Activated T-helper 2 cell treated with anti-CD3 and anti-CD28 coated beads, Interferon-gamma antibody, Interleukin-2, Interleukin-4, amounts not matched to agents 10 μg/mL and 5 μg/mL and 100 μg/mL, durations not matched to agents 14 hours and 24 hours and 36 hours (primary cell): ENCODE measurements at places on chromosomes 1 and 21. TPM values are rescaled to one million over a fixed set of nuclear protein-coding genes. Genes with fewer than 3 reads are reported as not detected.

DNA sequence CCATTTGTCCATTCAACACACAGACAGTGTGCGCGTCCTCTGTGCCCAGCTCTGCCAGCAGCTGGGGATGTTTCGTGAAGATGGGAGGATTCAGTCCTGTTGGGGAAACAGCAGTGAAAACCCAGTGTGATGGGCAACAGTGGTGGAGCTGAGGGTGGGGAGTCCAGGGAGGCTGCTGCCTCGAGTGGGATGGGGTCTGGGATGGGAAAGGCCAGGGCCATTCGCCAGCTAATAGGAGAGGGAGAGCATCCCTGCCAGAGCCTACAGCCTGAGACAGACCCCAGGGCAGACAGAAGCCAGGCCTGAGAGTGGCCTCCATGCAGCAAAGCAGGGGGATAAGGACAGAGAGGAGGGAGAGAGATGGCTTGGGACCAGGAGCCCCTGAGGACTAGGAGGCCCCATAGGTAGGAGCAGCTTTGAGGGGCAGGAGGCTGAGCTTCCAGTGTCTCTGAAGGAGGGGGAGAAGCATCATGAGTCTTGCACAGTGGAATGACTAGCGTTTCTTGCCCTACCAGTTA, 252.6 kb downstream of the NPHP4 start:
- peaks cover 2% of the 10 kb centered on the region for H3K27me3 ChIP-seq
- no peak for DNase-seq
- no peaks in the 10 kb centered on the region for H3K36me3 ChIP-seq

GRCh38 chr1:67960766-67961165, 89.7 kb downstream of the DIRAS3 start:
- H3K27ac ChIP-seq, result no peak overlapping the region
- H3K4me3 ChIP-seq, result no peak overlapping the region
- no peak for DNase-seq
- H3K36me3 ChIP-seq, result no peaks in the 10 kb centered on the region

GRCh38 chr1:171717062-171717718, 24.7 kb downstream of the VAMP4 start:
- no peak overlapping the region for H3K27ac ChIP-seq
- H3K4me1 ChIP-seq, result peaks cover 3% of the 10 kb centered on the region
- no peaks in the 10 kb centered on the region for H3K27me3 ChIP-seq
- no peak for DNase-seq
- no peak overlapping the region for H3K4me3 ChIP-seq

DNA sequence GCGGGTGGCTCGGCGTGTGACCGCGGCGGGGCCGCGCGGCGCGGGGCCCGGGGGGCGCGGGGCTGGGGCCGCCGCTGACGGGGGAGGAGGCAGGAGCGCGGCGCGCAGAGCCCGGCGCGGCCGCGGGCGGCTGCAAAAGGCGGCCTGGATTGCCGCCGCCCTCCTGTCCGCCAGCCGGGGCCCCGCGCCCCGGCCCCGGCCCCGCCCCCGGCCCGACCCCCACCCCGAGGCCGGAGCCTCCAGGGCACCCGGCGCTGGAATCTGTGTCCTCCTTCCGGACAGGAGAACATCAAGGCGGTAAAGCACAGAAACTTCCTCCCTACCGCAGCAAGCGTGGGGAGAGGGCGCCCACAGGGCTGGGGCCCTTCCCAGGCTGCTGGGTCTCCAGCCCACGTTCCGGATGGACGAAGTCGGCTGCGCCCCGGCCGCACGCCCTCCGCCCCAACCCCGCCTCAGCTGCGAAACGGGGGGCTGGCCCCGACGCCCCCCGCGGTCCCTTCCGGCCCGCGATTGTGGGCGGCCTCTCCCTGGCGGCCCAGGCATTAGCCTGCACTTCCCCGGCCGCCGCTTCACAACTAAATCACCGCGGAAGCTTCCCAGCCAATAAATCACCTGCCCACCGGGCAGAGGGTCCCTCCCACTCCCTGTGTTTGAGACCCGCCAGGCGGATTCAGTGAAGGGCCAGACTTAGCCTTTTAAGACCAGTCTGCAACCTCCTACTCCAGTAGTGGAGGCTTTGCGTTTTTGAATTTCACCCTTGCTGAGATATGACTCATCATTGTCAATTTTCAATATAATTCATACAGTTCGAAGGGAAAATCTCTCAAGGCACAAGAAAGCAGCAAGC, 106.0 kb downstream of the SLC45A1 start:
- H3K4me1 ChIP-seq, result peaks cover 43% of the 10 kb centered on the region
- peak; percentile 43 for DNase-seq
- H3K27me3 ChIP-seq, result no peaks in the 10 kb centered on the region
- peak overlapping the region; percentile 84 for H3K4me3 ChIP-seq

DNA sequence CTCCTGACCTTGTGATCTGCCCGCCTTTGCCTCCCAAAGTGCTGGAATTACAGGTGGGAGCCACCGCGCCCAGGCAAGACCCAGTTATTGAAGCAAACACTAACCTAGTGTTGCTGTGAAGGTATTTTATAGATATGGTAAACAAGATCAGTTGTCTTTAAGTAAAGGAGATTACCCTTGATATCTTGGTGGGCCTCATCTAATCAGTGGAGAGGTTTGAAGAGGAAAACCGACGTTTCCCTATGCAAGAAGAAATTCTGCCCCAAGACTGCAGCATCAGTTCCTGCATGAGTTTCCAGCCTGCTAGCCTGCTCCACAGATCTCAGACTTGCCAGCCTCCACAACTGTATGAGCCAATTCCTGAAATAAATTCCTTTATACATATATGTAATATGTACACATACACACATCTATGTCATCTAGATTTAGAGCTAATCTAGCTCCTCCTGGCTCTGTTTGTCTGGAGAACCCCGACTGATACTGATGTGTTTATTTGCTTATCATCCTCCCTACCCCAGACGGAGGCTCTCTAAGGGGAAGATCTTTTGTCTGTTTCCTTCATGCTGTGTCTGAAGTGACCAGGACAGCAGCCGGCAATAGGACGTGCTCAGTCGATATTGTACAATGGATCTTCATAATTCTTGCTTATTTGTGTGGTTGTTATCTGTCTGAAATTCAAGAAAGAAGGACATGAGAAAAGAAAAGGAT, 90.9 kb downstream of the IER5 start:
- H3K36me3 ChIP-seq, result no peaks in the 10 kb centered on the region
- H3K4me3 ChIP-seq, result no peak overlapping the region
- no peak for DNase-seq
- peaks cover 9% of the 10 kb centered on the region for H3K4me1 ChIP-seq
- H3K27me3 ChIP-seq, result peaks cover 23% of the 10 kb centered on the region

- no peak overlapping the region for H3K27ac ChIP-seq
- peaks cover 6% of the 10 kb centered on the region for H3K36me3 ChIP-seq
- H3K4me1 ChIP-seq, result peaks cover 10% of the 10 kb centered on the region
- no peaks in the 10 kb centered on the region for H3K27me3 ChIP-seq
- no peak for DNase-seq
- H3K4me3 ChIP-seq, result no peak overlapping the region
These were observed 23.4 kb upstream of the TRAPPC10 start for GRCh38 chr21:43988506-43989230.

GRCh38 chr1:71462247-71462646, 381.4 kb upstream of the ZRANB2 start:
- no peak overlapping the region for H3K27ac ChIP-seq
- H3K27me3 ChIP-seq, result no peaks in the 10 kb centered on the region
- H3K36me3 ChIP-seq, result no peaks in the 10 kb centered on the region
- no peak for DNase-seq
- no peaks in the 10 kb centered on the region for H3K4me1 ChIP-seq

DNA sequence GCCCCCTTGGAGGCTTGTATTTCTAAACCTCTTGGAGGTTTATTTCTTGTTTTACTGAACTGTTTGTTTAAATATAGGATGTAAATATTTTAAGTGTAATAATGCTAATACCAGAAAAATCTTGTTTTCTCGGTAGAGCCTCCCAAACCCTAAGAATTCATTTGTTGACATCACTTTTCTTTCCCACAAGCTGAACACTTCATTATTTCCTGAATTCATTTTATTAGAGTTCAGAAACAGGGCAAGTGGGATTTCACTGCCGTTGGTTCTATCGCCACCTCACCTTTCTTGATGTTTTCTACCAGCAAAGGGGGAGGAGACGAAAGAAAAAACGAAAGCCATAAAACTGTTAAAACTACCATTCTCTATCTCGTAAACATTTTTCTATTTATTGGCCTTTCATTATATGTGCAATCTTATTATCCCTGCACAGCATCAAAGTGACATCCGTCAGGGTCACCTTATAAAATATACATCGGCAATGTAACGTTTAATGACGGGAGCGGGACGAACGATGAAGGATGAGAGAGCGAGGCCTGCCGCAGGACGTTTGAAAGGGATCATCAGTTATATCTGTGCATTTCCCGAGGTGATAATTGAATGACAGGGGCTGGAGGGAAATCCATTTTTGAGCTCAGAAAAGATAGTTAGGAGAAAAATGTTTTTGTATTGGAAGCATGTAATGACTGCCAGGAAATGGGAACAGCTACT, 59.5 kb downstream of the SLC45A1 start:
- no peak overlapping the region for H3K4me3 ChIP-seq
- peaks cover 10% of the 10 kb centered on the region for H3K36me3 ChIP-seq
- H3K4me1 ChIP-seq, result peaks cover 34% of the 10 kb centered on the region
- H3K27me3 ChIP-seq, result no peaks in the 10 kb centered on the region

- peaks cover 47% of the 10 kb centered on the region for H3K36me3 ChIP-seq
- H3K27ac ChIP-seq, result no peak overlapping the region
- H3K4me3 ChIP-seq, result no peak overlapping the region
- H3K4me1 ChIP-seq, result peaks cover 7% of the 10 kb centered on the region
These were observed 8.1 kb downstream of the MTHFR start for GRCh38 chr1:11797525-11798216.

GRCh38 chr1:6723621-6724428, 22.2 kb upstream of the DNAJC11 start:
- H3K27me3 ChIP-seq, result peaks cover 3% of the 10 kb centered on the region
- no peak overlapping the region for H3K27ac ChIP-seq
- H3K4me3 ChIP-seq, result no peak overlapping the region
- no peaks in the 10 kb centered on the region for H3K36me3 ChIP-seq
- no peaks in the 10 kb centered on the region for H3K4me1 ChIP-seq

DNA sequence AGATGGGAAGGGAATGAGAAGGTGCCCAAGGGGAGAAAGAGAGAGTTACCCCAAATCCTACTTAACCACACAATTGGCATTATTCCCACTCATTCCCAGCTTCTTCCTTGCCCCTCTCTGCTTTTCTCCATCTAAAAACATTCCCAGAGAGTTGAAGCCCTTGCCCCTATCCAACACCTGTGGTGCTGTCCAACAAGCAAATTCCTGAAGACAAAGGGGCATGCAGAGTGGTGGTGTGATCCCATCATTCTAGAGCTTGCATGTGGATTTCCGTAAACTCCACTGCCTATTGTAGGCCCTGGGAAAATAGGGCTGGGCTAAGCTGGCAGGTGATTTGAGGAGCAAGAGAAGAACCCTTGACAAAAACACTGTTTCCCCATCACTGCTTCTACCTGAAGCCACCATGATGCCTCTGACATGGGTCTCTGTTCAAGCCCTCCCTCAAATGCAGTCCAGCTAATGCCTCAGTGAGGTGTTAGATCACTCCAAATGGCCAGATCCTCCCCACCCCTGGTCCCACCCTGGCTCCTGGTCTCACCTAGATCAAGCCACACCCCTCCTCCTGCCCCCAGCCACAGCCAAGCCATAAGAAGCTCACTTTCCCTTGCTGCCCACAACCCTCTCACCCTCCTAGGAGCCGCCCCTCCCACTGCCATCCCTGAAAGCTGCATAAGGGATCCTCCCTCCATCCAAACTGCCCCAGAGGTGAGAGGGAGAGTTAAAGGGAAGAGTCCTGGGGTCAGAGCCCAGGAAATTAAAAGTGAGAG, 29.5 kb downstream of the SYT2 start:
- H3K4me1 ChIP-seq, result no peaks in the 10 kb centered on the region
- no peak overlapping the region for H3K27ac ChIP-seq
- no peak for DNase-seq
- H3K4me3 ChIP-seq, result no peak overlapping the region
- peaks cover 18% of the 10 kb centered on the region for H3K27me3 ChIP-seq

DNA sequence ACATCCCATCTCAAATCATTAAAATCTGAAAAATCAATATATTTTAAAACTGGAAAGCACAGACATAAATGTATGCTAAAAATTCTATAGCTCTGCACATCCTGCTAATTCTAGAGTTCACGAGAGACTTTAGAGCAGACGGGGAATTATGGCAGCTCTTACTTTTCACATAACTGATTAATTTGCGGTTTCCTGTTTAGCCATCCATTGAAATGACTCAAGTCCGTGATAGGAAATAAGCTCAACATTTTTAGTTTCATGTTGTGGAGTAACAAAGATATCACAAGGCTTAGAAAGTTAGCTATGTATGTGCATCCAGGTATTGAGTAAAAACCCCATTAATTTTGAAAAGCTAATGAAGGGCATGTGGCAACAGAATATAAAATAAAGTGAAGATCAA, 123.2 kb downstream of the SMYD2 start:
- no peak overlapping the region for H3K4me3 ChIP-seq
- no peak for DNase-seq
- no peaks in the 10 kb centered on the region for H3K27me3 ChIP-seq
- peaks cover 48% of the 10 kb centered on the region for H3K4me1 ChIP-seq
- peak overlapping the region; percentile 82 for H3K27ac ChIP-seq
- peaks cover 58% of the 10 kb centered on the region for H3K36me3 ChIP-seq

DNA sequence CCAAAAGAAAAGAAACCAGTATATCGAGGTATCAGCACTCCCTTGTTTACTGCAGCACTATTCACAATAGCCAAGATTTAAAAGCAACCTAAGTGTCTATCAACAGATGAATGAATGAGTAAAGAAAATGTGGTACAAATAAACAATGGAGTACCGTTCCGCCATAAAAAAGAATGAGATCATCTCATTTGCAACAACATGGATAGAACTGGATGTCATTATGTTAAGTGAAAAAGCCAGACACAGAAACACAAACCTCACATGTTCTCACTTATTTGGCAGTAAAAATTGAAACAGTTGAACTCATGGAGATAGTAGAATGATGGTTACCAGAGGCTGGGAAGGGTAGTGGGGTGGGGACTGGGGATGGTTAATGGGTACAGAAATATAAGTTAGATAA, 4.3 kb upstream of the GNG5 start:
- peaks cover 17% of the 10 kb centered on the region for H3K36me3 ChIP-seq
- H3K27ac ChIP-seq, result no peak overlapping the region
- no peaks in the 10 kb centered on the region for H3K27me3 ChIP-seq
- DNase-seq, result no peak
- H3K4me3 ChIP-seq, result no peak overlapping the region

The DIO1 gene
- not detected in 2 replicates for total RNA-seq

The CFHR2 gene
- not detected in 2 replicates for total RNA-seq

The GPR25 gene
- not detected in 2 replicates for total RNA-seq

The MYCL gene
- 0.50 and 0.57 TPM in 2 replicates for total RNA-seq

The TAS1R1 gene
- not detected in 2 replicates for total RNA-seq

The CSRP1 gene
- 61.4 and 62.9 TPM in 2 replicates for total RNA-seq

The DUSP10 gene
- 21.0 and 21.7 TPM in 2 replicates for total RNA-seq

The STRIP1 gene
- total RNA-seq, result 37.4 and 39.1 TPM in 2 replicates

The ASPM gene
- total RNA-seq, result 43.0 and 43.6 TPM in 2 replicates

The SLAMF1 gene
- total RNA-seq, result 74.6 and 78.8 TPM in 2 replicates

The DCST1 gene
- 0.11 TPM in 1 of 2 replicates, not detected in the other for total RNA-seq

The DBT gene
- total RNA-seq, result 10.4 and 10.7 TPM in 2 replicates

The FCRL1 gene
- total RNA-seq, result not detected in 2 replicates

The JUN gene
- total RNA-seq, result 29.5 and 30.2 TPM in 2 replicates

The OXCT2 gene
- total RNA-seq, result 5.5 and 5.6 TPM in 2 replicates

The FCRL4 gene
- total RNA-seq, result not detected in 2 replicates

The FAM78B gene
- 1.2 and 1.4 TPM in 2 replicates for total RNA-seq
